ENCODE measurements at places on chromosomes 16 and 17.
A peak's percentile ranks its signal among the peaks of the same experiment; 100 is the strongest.

DNA sequence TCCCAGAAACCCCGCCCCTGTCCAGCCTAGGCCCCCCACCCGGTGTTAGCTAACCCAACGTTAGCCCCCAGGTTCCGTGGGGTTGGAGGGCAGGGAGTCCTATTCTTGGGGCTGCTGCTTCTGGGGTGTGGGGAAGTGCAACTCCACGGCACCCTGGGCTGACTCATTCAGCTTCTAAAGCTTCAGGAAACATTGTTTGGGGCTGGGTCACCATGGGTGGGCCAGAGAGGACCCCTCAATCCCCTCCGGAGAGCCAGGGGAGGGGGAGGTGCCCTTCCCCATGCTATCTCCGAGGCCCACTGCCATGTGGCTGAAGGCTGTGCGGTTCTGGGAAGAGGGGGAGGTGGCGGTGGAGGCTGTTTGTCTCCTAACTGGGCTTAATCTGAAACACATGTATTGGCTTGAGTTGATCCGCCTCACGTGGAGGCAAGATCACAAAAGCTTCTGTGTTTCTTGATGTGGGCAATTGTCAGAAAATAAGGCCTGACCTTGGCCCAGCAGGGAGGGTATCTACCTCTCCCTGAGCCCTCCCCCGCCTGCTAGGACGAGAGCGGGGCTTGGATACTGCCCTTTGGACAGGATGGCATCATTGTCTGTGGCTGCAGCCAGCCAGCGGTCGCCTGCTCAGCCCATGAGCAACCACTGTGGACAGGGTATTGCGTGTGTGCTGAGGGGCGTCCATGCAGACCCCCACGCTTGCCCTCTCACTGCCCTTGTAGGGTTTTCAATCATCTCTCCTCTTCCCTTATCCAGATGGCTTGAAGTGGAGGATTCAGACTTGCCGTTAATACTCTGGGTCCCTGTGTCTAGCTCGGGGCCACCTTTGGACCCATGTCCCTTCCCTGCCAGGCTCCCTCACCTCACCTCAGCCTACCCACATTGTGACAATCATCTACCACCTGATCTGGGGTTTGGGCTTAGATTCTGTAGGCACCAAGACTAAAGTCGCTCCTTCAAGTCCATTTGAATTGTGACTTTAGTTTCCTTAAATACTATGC is 1.3 kb downstream of the SERPINF1 start:
- peak; percentile 89 for DNase-seq

DNA sequence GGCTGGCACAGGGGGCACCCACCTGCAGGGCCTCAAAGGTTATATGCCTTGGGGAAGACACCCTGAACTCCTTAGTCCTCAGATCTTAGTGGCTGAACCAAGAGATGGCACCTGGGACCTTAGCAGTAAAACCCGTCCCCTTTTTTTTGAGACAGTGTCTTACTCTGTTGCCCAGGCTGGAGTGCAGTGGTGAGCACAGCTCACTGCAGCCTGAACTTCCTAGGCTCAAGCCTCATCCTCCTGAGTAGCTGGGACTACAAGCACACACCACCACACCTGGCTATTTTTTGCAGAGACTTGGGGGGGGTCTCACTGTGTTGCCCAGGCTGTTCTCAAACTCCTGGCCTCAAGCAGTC is 237.2 kb downstream of the MRTFB start:
- no peak for DNase-seq

DNA sequence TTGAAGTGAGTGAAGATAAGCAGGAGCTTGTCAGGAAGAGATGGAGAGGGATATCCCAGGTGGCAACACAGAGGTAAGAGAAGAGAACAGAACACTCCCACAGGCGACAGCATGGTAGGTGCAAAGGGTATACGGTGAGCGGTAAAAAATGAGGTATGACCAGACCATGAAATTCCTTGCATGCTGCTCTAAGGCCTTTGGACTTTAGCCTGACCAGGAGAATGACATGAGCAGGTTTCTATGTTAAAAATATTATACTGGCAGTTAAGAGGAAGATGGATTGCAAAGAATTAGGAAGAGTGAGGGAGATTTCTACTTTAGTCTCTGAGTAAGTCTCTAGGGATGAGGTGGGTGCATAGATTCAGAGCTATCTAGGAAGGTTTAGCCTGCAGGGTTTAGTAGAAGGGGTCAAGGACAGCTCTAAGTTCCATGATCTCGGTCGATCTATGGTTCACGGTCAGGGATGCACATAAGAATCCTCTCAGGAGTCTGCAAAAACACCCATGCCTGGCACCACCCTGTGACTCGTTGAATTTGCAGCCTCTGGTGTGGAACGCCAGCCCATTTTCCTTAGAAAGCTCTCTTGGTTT is 65.7 kb downstream of the HLF start:
- DNase-seq: no peak

DNA sequence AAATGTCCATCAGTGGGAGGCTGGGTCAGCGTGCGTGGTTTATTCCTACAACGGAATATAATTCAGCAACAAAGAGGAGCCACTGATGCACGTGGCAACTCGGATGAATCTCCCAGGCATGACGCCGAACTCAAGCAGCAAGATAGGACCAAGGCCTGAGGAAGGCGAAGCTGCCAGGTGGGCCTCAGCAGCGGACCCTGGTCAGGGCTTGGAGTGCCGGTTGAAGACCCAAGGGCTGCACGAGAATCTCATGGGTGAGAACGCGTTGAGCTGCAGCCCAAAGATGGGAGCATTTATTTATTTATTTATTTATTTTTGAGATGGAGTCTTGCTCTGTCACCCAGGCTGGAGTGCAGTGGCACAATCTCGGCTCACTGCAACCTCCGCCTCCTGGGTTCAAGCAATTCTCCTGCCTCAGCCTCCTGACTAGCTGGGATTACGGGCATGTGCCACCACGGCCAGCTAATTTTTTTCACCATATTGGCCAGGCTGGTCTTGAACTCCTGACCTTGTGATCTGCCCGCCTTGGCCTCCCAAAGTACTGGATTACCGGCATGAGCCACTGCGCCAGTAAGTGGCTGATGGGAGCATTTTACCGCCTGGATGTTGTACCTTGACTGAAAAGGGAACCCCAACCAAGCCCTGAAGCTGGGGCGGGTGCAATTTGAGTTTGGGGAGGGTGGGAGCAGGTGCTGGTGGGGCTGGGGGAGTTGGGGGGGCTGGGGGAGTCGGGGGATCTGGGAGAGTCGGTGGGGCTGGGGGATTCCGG is 18.1 kb upstream of the BAHCC1 start:
- DNase-seq: no peak

- DNase-seq: no peak
Measured at GRCh38 chr16:20868890-20869289, 31.3 kb downstream of the DCUN1D3 start.

DNA sequence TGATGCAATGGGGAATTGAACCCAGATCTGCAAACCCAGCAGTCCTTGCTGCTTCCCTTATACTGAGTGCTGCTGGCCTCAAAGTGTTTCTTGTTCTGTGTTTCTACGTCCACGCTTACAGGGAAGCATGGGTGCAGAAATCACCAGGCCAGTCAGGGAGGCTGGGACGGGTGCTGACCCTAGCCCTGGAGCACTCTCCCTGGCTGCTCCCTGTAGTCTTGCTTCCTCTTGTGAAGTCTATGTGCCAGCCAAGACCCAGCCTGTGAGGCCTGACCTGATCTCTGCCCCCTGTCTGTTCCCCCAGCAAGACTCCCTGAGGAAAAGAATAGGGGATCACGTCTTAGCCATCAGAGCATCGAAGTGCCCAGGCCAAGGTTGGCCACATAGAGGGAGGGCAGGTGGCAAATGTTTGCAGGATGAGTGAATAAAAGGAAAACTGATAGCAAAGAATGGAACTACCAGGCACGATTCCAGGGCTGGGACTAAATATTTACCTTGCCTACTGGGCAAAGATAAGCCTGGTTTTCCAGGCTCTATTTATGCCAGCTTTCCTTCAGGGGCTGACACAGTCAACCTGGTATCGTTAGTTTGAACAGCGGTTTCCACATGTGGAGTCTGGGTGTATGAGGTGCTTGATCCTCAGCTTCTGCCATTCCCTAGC is 41.2 kb upstream of the RHOT1 start:
- no peak for DNase-seq

DNA sequence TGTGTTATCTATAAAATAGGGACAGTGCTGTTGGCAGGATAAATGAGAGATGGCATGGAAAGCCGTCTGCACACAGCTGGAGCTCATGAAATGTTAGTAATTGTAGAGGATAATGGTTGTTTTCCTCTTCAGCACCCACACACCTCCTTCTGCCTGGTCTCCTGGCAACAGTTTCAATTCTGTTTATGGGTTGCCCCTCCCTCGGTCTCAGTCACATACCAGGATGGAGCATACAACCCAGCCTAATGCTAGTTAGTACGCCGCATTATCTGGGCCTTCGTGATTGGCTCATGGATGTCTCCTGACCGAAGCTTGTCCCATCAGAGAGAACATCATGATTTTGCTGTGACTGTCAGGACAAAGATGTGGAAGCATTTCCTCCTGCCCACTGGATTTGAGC is 126.2 kb upstream of the WSCD1 start:
- DNase-seq: no peak

DNA sequence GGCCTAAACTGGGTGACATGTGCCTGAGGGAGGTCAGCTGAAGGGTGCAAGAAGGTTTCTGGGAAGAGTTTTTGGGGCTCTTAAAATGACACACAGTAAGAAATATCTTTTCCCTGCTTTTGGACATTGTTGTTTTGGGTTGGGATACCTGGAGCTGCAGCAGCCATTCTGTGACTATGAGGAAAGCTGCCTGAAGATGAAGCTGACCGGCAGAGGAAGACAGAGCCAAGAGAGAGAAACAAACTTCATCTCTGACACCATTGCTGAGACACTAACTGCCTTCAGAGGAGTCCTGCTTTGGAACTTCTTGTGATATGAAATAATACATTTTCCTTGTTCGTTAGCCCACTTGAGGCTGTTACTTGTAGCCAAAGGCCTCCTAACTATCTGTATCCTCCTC is 8.8 kb upstream of the WNT3 start:
- DNase-seq: no peak

- no peak for DNase-seq
Measured at GRCh38 chr17:79082311-79083190, 7.9 kb downstream of the ENGASE start.

GRCh38 chr16:31301708-31302400 is 42.1 kb downstream of the ITGAM start:
- DNase-seq: peak; percentile 11

GRCh38 chr17:28963055-28963611 is 11.8 kb upstream of the PHF12 start:
- no peak for DNase-seq

GRCh38 chr16:788399-789126 is at the start of gene CHTF18:
TSS of gene CHTF18 (plus strand) at chr16:788620. CDS start at chr16:788685, 65 bp downstream.
- DNase-seq: peak; percentile 86

GRCh38 chr17:14197586-14197985 is 39.1 kb downstream of the CDRT15 start:
- no peak for DNase-seq

DNA sequence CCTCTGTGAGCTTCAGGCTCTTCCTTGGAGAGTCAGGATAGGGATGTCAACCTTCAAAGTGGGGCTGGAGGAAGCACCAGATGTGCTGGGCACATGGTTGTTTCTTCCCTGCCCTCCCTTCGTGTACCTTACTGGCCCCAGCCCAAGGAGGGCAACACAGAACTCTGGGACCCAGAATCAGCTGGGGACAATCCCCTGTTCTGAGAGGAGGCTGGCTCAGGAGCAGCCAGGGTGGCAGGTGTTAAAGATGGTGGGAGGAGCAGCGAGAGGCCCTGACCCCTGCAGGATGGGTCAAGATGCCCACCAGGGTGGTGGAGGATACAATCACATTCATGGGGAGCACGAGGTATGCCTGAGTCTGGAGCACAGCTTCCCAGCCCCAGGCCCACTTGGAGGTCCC is 300.4 kb downstream of the ABCC12 start:
- DNase-seq: no peak

GRCh38 chr17:69468207-69468606 is 53.7 kb downstream of the MAP2K6 start:
- DNase-seq: no peak

DNA sequence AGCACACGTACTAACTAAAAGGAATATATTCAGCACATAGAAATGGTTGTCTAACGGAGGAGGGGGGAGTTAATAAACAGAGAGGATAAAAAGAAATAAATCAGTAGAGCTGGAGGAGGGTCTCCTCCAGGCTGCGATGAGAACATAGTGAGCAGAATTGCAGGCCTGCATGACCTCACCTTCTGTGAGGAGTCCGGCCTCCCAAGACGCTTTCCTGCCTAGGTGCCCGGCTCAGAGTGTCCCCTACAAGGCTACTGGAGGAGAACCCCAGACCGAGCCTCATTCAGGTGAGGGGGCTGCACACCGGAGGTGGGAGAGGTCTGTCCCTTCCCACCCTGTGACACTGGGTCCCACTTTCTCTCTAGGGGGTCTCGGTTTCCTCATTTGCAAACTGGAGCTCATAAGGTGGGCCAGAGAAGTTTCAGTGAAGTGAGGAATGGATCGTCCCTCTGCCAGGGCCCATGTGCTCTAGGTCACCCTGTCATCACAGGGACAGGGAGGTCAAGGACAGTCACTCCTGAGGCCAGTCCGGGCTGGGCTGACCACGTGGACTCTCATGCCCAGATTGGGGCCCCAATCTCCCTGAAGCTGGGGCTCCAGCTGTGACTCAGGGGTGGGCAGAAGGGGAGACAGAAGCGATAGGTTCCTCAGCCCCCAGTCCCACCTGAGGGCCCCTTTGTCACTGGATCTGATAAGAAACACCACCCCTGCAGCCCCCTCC is 3.3 kb upstream of the HBM start:
- DNase-seq: no peak

- DNase-seq: no peak
Measured at GRCh38 chr17:29722411-29723198, 99.9 kb upstream of the CORO6 start.

DNA sequence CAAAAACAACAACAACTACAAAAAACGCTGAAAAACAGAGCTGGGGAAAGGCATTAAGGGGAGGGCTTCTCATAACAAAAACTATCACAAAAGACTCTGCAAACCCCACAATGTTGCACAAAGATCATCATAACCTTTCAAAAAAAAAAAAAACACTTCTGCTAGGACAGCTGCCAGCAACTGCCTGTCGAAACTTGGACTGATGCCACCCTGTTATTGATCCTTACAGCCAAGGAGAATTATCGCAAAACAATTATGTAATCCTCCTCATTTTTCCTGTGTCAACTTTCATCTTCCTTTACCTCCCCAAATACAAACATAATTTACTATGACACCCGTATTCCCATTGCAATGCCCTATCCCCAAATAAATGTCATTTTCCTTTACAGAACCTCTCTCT is 9.3 kb downstream of the CCDC40 start:
- no peak for DNase-seq

- no peak for DNase-seq
Measured at GRCh38 chr17:67253384-67253783, 8.4 kb upstream of the HELZ start.

GRCh38 chr16:88872650-88873331 is 6.3 kb upstream of the PABPN1L start:
- DNase-seq: no peak

- DNase-seq: no peak
Measured at GRCh38 chr17:31448467-31449077, 57.1 kb downstream of the RAB11FIP4 start.

- no peak for DNase-seq
Measured at GRCh38 chr17:35879773-35880654, at the start of gene CCL5. TSS of gene CCL5 (minus strand) at chr17:35880360.

GRCh38 chr16:85010446-85010930 is 847 bp downstream of the ZDHHC7 start:
- DNase-seq: no peak

GRCh38 chr16:58425756-58426494 is 33.7 kb downstream of the GINS3 start:
- no peak for DNase-seq

GRCh38 chr17:75047398-75048098 is 523 bp downstream of the KCTD2 start:
- DNase-seq: no peak

Data from SW480 (cell line).